T-helper 1 cell (primary cell): ENCODE measurements at places on chromosomes 13 and 19.

DNA sequence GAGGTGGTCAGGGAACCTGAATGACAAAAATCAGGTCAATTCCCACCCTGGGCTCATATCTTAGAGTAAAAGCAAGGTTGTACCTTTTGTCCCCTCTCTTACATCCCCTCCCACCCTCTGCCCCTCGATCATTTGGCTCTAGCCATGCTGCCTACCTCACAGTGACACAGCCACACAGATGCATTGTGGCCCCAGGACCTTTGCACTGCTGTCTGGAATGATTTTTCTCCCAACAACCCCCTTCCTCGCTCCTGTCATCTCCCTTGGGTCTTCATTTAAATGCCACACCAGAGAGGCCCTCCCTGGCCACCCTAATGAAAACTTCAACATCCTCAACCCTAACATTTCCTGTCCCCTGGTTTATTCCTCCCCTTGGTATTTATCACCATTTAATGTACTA lies 4.3 kb downstream of the MYH14 start:
- DNase-seq, result no peak

DNA sequence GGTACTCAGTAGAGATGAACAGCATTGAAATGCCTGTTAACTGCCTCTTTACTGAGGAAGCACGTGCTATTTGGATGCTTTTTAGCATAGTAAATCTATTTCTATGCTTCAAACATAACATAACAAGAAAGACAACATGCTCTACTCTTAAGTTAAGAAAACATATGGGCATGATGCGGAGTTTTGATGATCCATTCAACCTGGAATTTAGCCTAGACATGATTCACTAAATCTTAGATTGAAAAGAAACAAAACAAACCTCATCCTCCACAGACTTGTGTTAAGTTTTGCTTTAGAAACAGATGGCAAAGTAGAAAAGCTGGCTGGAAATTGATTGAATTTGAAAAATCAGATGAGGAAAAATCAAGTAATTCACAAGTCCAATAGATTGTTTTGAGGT lies 593.8 kb downstream of the OLFM4 start:
- no peak for DNase-seq

DNA sequence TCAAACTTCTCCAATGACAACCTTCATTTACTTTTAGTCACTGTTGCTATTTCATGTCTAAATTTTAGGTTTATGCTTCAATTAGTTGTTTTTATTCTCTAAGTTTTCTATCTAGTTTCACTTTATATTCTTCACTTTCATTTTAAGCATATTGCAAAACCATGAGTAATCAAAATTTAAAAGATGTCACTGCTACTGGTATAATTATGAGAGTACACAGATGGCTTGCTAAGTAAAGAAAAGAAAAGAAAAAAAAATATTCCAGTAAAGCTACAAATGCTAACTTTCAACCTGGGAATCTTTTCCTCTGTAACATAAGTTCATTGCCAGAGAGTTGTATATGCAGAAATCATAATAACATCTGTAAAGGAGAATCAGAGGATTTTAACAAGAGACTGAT lies 1624.7 kb downstream of the PCDH9 start:
- DNase-seq, result no peak

GRCh38 chr13:50126993-50127725 lies 111.9 kb downstream of the KCNRG start:
- no peak for DNase-seq

DNA sequence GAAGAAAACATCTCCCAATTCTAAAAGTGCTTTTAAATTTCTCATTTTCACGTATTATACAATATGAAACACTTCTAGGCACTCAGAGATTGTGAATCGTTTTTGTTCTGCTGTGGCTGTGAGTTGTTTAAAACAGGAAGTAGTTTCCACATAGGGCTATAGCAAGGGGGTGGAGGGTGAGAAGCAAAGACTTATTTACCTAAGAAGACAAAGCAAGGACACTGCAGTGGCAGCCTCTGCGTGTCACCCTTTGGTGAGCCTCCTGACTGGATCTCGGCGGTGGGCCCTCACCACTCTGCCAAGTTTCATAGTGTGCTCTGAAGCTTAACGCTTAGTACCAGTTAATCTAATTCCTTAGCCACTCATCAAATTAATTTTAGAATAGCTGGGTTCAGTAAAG lies 56.8 kb downstream of the TNFSF13B start:
- DNase-seq, result no peak

DNA sequence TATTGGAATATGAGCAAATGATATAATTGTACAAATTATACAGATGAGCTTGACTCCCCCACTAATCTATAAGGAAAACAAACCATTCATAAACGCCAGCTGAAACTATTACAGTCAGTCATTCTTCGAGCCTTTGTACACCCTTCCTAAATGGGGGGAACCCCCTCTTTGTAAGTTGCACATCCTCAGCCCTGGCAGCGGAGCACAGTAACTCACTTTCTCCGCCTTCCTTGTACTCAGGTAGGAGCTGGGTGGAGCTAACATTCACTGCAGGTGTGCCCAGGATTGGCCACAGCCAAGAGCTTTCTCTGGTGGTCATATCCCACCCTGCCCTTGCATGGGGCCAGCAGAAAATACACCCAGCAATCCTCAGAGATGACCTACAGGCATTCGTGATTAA lies 28.6 kb downstream of the PIN1 start:
- DNase-seq, result no peak

DNA sequence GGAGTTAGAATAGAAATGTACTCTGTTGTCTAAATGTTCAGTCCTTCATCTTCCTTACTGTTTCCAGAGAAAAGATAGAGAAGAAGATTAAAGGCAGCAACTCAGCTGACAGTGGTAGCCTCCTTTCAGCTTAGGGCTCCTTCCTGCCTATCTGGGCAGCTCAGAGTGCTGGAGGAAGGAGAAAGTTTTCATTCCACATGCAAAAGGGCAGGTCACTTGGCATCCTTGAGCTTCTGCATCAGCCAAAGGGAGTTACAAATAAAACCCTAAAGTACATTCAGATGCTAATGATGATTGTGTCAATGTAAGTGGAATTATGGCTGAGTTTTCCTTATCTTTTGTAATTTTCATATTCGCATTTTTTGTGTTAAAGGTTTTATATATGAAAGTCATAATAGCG lies 58.9 kb downstream of the ESD start:
- no peak for DNase-seq

DNA sequence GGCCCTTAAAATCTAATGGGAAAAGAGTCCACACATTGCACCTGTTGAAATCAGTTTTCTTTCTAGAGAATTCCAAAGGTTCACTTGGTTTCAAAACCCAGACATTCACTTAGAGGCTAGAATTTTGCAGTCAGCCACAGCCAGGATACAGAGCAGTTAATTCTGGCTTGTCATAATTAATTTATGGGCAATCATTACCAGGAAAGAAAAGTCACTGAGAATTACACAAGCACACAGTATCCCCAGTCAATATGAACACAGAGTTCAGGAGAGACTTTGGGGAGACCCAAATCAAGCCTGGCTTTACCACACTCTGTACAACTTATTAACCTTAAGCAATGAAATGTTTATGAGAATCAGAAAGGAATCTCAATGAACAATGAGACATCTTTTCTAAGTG lies 224.3 kb upstream of the SOX21 start:
- DNase-seq, result no peak

GRCh38 chr13:26075498-26075897 lies 23.7 kb upstream of the SHISA2 start:
- no peak for DNase-seq
